ENCODE measurements at places on chromosomes 16 and 17.

GRCh38 chr17:50893183-50893993, 27.2 kb upstream of the TOB1 start:
- peak; percentile 71 for DNase-seq

DNA sequence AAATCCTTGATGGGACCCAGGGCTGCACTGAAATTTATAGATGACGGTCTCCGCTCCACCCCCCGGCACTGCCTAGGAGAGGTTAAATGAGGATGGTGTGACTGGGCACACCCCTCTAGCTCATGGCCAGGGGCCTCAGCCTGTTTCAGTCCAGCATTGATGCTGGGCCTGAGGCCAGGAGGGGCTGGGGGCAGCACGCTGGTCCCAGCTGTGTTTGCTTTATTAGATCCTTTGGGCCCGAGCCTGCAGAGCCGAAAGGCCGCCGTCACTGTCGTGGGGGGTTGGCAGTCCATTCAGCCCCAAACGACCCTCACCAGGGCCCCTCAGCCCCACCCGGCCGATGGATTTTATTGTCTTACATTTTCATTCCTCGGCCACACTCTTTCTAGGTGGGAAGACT, 10.8 kb upstream of the DOK4 start:
- no peak for DNase-seq

DNA sequence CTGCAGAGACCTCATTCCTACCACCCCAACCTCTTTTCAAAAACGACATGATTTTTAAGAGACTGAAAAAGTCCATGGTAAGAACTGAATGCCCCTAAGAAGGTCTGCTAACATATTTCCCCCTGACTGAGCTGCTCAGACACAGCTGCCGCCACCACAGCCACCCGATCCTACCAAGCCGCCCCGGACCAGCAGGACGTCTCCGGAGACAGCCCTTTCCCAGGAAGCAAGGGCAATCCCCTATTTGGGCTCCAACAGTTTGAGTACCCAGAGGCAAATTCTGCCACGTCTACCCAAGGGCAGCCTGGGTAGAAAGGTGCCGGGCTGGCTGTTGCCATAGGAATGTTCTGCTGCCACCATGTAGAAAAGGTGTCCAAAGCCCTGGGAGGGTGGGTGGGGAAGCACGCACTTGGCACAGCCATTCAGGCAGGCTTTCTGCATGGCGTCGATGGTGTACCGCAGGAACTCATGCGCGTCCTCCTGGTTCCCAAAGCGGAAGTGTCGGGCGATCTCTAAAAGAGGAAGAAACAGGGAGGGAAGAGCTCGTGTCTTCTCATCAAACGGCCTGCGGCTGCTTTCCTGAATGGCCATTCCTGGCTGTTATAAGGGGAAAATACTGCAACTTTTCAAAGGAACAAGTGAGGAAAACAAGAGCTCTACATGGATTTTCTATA, 13.6 kb downstream of the USP36 start:
- no peak for DNase-seq

GRCh38 chr16:4788489-4788889, 344 bp upstream of the SEPTIN12 start:
- DNase-seq = no peak

- DNase-seq = no peak
Observed at GRCh38 chr17:81021531-81022343, 13.2 kb upstream of the BAIAP2 start.

GRCh38 chr16:25256695-25257469, 763 bp downstream of the ZKSCAN2 start:
- DNase-seq = no peak

- DNase-seq = no peak
Observed at GRCh38 chr16:3086596-3087242, 12.4 kb downstream of the ZSCAN10 start.

GRCh38 chr16:23342083-23342640, 40.1 kb downstream of the SCNN1B start:
- no peak for DNase-seq

DNA sequence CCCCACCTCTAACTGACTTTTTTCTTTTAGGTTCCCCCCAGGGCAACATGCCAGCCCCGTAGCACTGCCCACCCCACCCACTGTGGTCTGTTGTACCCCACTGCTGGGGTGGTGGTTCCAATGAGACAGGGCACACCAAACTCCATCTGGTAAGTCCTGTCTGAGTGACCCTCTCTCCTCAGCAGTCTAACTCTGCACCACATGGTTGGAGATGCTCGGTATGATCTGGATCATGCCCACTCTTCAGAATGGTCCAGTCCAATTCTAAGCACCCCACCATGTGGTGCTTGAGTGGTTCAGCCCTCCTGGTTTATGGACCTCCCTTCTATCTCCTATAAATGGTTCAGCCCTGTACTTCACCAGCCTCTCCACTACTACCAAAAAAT, 5.9 kb downstream of the KDM6B start:
- DNase-seq = no peak

DNA sequence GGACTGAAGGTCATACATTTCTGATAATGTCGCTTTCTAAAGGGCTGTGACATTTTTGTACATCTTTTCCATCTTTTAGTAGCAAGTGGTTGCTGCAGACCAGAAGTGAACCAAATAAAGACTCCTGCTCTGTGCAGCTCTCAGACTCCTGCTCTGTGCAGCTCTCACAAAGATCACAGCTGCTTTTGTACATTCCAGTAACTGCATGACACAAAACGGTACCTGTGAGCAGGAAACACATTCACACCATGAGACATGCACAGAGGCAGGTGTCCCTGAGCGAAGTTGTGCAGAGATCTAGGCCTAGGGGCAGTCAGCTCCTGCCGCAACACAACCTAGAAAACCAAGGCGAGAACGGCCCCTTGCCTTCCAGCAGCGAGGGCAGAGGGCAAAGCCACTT, 67.5 kb downstream of the KLHDC4 start:
- no peak for DNase-seq

DNA sequence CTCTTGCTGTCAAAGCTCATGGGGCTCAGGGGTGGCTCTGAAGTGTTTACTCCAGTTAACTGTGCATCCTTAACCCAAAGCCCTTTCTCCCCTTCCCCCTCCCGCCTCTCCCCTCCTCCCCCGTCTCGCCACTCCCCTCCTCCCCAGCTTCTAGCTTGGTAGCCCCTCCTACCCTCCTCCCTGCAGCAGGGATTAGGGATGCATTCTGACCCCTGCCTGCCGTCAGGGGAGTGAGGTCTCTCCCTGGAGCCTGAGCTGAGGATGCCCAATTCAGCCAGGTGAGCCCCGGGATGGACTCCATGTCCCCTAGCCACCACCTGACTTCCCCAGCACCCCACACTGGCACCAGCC, 1.6 kb downstream of the HS3ST6 start:
- DNase-seq = no peak

GRCh38 chr17:82828875-82829487, 10.8 kb downstream of the ZNF750 start:
- DNase-seq = no peak

DNA sequence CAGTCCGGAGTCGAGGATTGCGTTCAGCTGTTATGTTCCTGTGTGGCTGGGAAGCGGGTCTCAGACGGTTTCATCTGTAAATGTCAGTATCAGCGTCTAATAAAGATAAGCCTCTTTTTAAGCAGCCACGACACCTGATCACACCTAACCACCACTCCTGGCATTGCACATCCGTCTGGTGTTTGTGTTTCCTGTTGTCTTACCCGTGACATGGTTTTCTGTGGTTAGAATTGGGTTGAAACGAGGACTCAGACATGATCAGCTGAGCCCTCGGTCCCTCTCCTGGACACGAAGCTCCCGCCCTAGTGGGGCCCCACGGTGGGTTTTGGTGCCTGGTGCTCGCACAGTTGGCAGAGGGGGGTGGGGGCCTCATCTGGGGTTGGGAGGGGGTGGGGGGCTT, 18.3 kb downstream of the CPNE7 start:
- DNase-seq = no peak

DNA sequence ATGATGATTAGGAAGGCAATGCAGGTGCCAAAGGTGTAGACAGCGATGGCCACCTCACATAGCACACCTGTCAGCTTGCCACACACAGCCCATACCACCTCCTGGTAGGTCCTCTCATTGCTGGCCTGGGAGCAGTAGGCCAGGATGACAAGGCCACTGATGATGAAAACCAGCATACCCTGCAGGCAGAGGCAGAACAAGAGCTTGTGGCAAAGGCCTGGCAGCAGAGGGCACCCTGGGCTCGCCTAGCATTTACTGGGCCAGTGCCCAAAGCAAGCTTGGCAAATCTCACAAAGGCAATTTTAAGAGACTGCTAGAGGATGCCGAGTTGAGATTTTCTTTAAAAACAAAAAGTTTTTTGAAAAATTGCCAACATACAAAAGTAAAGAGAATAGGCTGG, 5.9 kb downstream of the SLC38A7 start:
- no peak for DNase-seq

- DNase-seq = no peak
Observed at GRCh38 chr17:73288534-73289302, 23.1 kb downstream of the CDC42EP4 start.

DNA sequence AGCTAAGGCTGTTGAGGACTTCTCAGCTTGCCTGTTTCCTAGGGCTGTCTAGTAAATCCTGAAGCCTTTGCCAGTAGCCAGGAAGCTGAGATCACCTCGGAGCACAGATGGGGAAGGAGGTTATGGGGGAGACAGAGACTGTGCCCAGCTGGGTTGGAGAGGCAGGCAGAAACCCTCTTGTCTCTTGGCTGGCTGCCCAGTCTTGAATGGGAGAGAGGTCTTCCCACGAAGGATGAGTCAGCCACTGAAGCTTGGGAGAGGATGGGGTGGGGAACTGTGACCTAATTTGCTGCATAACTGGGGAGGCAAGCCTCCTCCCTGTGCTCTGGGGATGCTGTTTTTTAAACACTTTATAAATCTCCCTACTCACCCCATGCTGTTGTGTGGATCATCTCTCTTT, 69.8 kb downstream of the SHISA9 start:
- no peak for DNase-seq

- no peak for DNase-seq
Observed at GRCh38 chr16:80433623-80434022, 107.2 kb upstream of the DYNLRB2 start.

Measured in HCT116 (cell line).